ENCODE measurements at places on chromosomes 6 and 20.

- DNase-seq, result no peak
Measured at GRCh38 chr6:161105408-161105807, 113.8 kb downstream of the MAP3K4 start.

- DNase-seq, result no peak
Measured at GRCh38 chr6:98980819-98981218, 33.1 kb upstream of the FBXL4 start.

- DNase-seq, result no peak
Measured at GRCh38 chr6:38723783-38724182, 8.7 kb downstream of the DNAH8 start.

DNA sequence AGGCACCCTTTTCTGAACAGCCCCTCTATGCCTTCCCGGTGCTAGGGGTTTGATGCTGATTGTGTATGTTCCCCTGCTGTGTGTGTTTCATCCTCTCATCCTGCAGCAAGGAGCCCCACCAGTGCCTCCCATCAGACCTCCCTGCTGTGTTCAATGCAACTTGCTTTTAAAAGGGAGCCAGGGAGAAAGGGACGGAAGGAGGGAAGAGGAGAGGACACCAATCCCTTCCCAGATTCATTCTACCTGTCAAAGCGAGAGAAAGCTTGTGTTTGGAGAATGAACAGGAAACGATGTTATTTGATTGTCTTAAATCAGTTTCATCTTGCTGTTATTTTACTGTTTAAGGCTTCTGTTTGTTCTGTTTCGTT is 259.2 kb downstream of the ADGB start:
- DNase-seq, result no peak

- DNase-seq, result no peak
Measured at GRCh38 chr20:1565461-1565860, 8.0 kb upstream of the SIRPD start.

Measured in AG09319 (cell line).